ENCODE measurements at places on chromosomes 12 and 14. TPM values are rescaled to one million over a fixed set of nuclear protein-coding genes. Genes with fewer than 3 reads are reported as not detected.

GRCh38 chr12:15234011-15234410, 12.8 kb upstream of the RERG start:
- H3K4me1 ChIP-seq, result no peaks in the 10 kb centered on the region
- no peaks in the 10 kb centered on the region for H3K27me3 ChIP-seq
- H3K36me3 ChIP-seq, result no peaks in the 10 kb centered on the region
- no peak overlapping the region for H3K4me3 ChIP-seq
- no peak for DNase-seq

CACNA1C gene
- total RNA-seq, result 0.81 TPM

VRTN gene
- 104 TPM for total RNA-seq

CHMP4A gene
- 42.0 TPM for total RNA-seq

Measured in H9 (cell line).